ENCODE measurements at places on chromosomes 7 and 10.
A peak's percentile ranks its signal among the peaks of the same experiment; 100 is the strongest.

GRCh38 chr10:111732166-111732785, 451.3 kb downstream of the GPAM start:
- DNase-seq: no peak

GRCh38 chr7:99748846-99749579, 14.0 kb upstream of the CYP3A7 start:
- no peak for DNase-seq
- no peak overlapping the region for H3K4me3 ChIP-seq
- no peak overlapping the region for H3K27ac ChIP-seq

DNA sequence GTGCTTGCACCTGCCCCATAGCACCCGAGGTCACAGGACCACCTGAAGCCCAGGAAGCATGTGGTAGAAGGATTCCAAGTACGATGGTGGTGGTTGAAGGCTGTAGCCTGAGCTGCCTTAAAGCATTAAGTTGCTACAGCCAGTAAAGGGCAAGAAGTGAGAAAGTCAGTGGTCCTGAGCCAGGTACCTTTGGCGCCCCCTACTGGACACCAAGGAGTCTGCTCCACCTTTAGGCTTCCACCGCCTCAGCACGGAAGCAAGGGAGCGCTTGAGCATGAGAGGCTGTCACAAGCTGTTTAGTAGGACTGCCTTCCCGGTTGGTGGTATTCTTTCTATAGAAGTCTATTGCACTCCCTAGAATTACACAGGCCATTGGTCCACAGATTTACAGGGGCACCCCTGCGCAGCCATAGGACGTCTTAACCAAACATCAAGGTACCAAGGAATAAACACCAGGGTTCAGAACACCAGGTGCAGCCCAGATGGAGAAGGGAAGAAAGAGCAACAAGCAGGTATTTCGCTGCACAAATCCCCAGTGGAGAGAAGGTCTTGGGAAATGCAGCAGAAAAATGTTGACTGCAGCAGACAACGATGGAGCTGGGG, 2.2 kb downstream of the CRTAC1 start:
- peaks cover 55% of the 10 kb centered on the region for H3K27me3 ChIP-seq
- no peaks in the 10 kb centered on the region for H3K36me3 ChIP-seq
- H3K4me3 ChIP-seq: no peak overlapping the region
- no peak overlapping the region for H3K27ac ChIP-seq
- H3K4me1 ChIP-seq: peaks cover 4% of the 10 kb centered on the region
- peak; percentile 83 for DNase-seq

- H3K36me3 ChIP-seq: no peaks in the 10 kb centered on the region
- H3K4me3 ChIP-seq: no peak overlapping the region
These were observed 33.1 kb upstream of the GALNT11 start for GRCh38 chr7:151992375-151992774.

DNA sequence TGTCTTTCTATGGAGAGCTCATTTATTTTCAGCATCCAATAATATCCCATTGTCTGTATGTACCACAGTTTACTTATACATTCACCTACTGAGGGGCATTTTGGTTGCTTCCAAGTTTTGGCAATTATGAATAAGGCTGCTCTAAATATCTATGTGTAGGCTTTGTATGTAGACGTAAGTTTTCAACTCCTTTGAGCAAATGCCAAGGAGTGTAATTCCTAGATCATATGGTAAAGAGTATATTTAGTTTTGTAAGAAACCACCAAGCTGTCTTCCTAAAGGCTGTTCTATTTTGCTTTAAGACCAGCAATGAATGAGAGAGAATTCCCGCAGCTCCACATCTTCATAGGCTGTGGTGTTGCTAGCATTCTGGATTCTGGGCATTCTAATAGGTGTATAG, 259.8 kb downstream of the DIP2C start:
- no peak for DNase-seq
- peaks cover 1% of the 10 kb centered on the region for H3K27me3 ChIP-seq
- peaks cover 4% of the 10 kb centered on the region for H3K36me3 ChIP-seq
- H3K4me3 ChIP-seq: no peak overlapping the region
- H3K27ac ChIP-seq: no peak overlapping the region

- H3K36me3 ChIP-seq: peaks cover 27% of the 10 kb centered on the region
- peak within 1 kb of the TSS; percentile 82 for H3K27ac ChIP-seq
- H3K4me3 ChIP-seq: peak within 1 kb of the TSS; percentile 86
- peaks cover 31% of the 10 kb centered on the region for H3K4me1 ChIP-seq
- H3K27me3 ChIP-seq: peaks cover 9% of the 10 kb centered on the region
These were observed at the start of gene PFKP for GRCh38 chr10:3067118-3067858. TSS of gene PFKP (plus strand) at chr10:3067548. CDS start at chr10:3067596, 48 bp downstream.

GRCh38 chr7:96728139-96728538, 18.5 kb upstream of the SEM1 start:
- no peaks in the 10 kb centered on the region for H3K4me1 ChIP-seq
- H3K27ac ChIP-seq: no peak overlapping the region
- no peak for DNase-seq
- no peak overlapping the region for H3K4me3 ChIP-seq

- no peaks in the 10 kb centered on the region for H3K36me3 ChIP-seq
- H3K27ac ChIP-seq: no peak overlapping the region
- H3K27me3 ChIP-seq: peaks cover 4% of the 10 kb centered on the region
- H3K4me3 ChIP-seq: no peak overlapping the region
- peaks cover 2% of the 10 kb centered on the region for H3K4me1 ChIP-seq
These were observed 103.8 kb upstream of the AGR3 start for GRCh38 chr7:16985621-16986020.

Measured in activated naive CD4-positive, alpha-beta T cell treated with anti-CD3 and anti-CD28 coated beads for 36 hours (primary cell).